Naive thymus-derived CD4-positive, alpha-beta T cell (primary cell): ENCODE measurements at places on chromosomes 4 and X. TPM values are rescaled to one million over a fixed set of nuclear protein-coding genes. Genes with fewer than 3 reads are reported as not detected.

The SMIM10L2A gene
- 0.49 TPM for polyA plus RNA-seq

The TLR7 gene
- polyA plus RNA-seq, result 0.05 TPM

The TMEM271 gene
- not detected for polyA plus RNA-seq

The FMR1NB gene
- not detected for polyA plus RNA-seq

The CDS1 gene
- polyA plus RNA-seq, result 0.54 TPM

The CT45A3 gene
- not detected for polyA plus RNA-seq

The SPIN3 gene
- polyA plus RNA-seq, result 5.2 TPM

The SNCA gene
- polyA plus RNA-seq, result not detected

The FAM156B gene
- 10.7 TPM for polyA plus RNA-seq

The CLNK gene
- not detected for polyA plus RNA-seq

The MAGEA4 gene
- not detected for polyA plus RNA-seq

The COX7B2 gene
- polyA plus RNA-seq, result not detected

The NXF2 gene
- polyA plus RNA-seq, result not detected

The PROM1 gene
- polyA plus RNA-seq, result not detected

The FGFBP2 gene
- polyA plus RNA-seq, result 2.7 TPM

The TAF7L gene
- polyA plus RNA-seq, result not detected

The CCKAR gene
- polyA plus RNA-seq, result not detected

The NSG1 gene
- polyA plus RNA-seq, result 19.7 TPM

The LINC00632 gene
- polyA plus RNA-seq, result not detected

The JCHAIN gene
- polyA plus RNA-seq, result 0.81 TPM

The UGT2B10 gene
- not detected for polyA plus RNA-seq

The DIPK2B gene
- polyA plus RNA-seq, result not detected

The CCDC110 gene
- 0.86 TPM for polyA plus RNA-seq

The INTS12 gene
- polyA plus RNA-seq, result 33.1 TPM

The PIR gene
- polyA plus RNA-seq, result not detected

The MCF2 gene
- not detected for polyA plus RNA-seq

The PTCHD1 gene
- polyA plus RNA-seq, result not detected

The C4orf46 gene
- polyA plus RNA-seq, result 1.8 TPM

The AKAP14 gene
- polyA plus RNA-seq, result not detected

The ALAS2 gene
- not detected for polyA plus RNA-seq

The PRRG3 gene
- polyA plus RNA-seq, result not detected

The RBMX gene
- 194 TPM for polyA plus RNA-seq

The RBM41 gene
- 23.5 TPM for polyA plus RNA-seq

The TMPRSS11B gene
- polyA plus RNA-seq, result not detected

The LANCL3 gene
- polyA plus RNA-seq, result not detected

The XAGE1A gene
- not detected for polyA plus RNA-seq

The ARHGAP6 gene
- polyA plus RNA-seq, result not detected

The GPR50 gene
- polyA plus RNA-seq, result not detected

The SMIM43 gene
- polyA plus RNA-seq, result not detected

The KCNE5 gene
- polyA plus RNA-seq, result not detected

The STX18 gene
- 27.7 TPM for polyA plus RNA-seq

The PF4V1 gene
- polyA plus RNA-seq, result not detected

The PDZD4 gene
- polyA plus RNA-seq, result 0.07 TPM

The ZRSR2 gene
- 24.7 TPM for polyA plus RNA-seq
